OCI-LY7 (cell line): ENCODE measurements at places on chromosomes 7 and 10.

- no peak for DNase-seq
Observed at GRCh38 chr10:86827639-86828038, 71.2 kb downstream of the BMPR1A start.

GRCh38 chr7:131995324-131995723, 438.9 kb upstream of the PODXL start:
- no peak for DNase-seq

DNA sequence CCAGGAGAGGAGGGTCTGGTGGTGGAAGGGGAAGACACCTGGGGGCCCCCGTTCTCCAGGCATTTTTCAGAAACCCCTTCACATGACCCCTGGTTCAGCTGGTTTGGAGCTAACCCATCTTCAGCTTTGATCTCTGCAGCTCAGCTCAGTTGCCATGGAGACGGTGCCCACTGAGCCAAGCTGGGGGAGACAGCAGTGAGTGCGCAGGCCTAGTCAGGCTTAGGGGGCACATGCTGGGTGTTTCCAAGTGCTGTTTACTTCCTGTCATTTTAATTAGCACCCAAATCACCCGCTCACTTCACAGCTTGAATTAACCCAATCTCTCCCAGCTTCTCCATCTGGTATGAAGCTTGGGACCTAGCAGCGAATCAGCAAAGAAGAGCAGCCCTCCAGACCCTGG, 9.0 kb downstream of the SPOCK2 start:
- peak; percentile 79 for DNase-seq

GRCh38 chr10:108392286-108392685, 1227.8 kb upstream of the SORCS1 start:
- DNase-seq: no peak

DNA sequence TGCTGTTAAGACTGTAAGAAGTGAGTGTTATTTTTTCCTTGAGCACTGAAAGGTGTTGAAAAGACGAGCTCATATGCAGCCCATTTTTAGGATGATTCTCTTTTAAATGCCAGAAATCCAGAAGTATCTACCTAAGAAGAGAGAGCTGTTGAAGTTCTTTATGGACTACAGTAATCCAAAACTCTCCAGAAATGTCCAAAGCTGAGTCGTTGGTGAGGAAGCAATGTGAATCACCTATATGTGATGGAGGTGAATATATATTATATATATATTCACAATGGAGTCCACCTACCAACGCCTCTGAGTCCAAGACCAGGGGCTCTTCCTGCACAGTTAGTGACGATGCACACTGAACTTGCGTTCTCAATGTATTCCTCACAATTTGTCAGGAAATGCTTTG, 252.7 kb upstream of the PITRM1 start:
- no peak for DNase-seq

DNA sequence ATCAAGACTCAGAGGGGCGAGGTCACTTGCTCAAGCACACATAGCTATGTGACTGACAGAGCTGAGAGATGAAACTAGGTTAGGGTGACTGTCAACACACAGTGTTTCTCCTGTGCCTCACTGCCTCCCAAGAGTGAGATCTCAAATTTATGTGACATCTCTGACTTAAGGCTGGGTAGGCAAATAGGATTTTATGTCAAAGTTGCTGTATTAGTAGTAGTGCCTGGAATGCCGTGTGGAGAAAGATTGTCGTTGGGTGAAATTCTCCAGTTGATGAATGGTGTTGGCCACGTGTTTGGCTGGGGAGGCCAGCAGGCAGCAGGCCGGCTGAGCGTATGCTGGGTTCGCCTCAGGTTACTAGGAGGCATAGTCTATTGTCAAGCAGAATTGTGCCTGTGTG, 148.3 kb upstream of the BMPER start:
- DNase-seq: no peak

GRCh38 chr10:31799181-31799580, 129.4 kb downstream of the ARHGAP12 start:
- DNase-seq: no peak

GRCh38 chr10:33612551-33612950, 278.1 kb upstream of the NRP1 start:
- no peak for DNase-seq

- DNase-seq: peak; percentile 33
Observed at GRCh38 chr10:7258948-7259523, 151.8 kb downstream of the SFMBT2 start.

- DNase-seq: no peak
Observed at GRCh38 chr7:93873998-93874574, 16.5 kb downstream of the TFPI2 start.

- DNase-seq: no peak
Observed at GRCh38 chr7:137696376-137696775, 150.4 kb downstream of the DGKI start.

- no peak for DNase-seq
Observed at GRCh38 chr10:624605-625332, 64.7 kb downstream of the DIP2C start.

DNA sequence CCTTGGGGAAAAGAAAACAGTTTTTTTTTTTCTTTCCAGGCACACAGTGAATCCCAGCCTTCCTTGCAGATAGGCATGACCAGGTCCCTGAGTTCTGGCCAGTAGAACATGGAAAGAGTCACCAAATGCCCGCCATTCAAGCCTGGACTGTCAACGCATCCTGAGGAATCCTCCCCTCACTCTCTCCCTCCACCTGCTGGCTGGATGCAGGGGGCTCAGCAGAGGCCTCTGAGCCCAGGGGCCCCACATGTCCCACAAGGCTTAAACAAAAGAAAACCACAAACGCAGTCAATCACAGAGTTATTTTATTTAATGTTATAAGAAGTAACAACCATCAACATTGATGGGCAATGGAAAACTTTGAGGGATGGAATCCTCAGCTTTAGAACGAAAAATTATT, 93.1 kb downstream of the JCAD start:
- DNase-seq: no peak

GRCh38 chr7:90957883-90958282, 306.4 kb upstream of the FZD1 start:
- DNase-seq: no peak

DNA sequence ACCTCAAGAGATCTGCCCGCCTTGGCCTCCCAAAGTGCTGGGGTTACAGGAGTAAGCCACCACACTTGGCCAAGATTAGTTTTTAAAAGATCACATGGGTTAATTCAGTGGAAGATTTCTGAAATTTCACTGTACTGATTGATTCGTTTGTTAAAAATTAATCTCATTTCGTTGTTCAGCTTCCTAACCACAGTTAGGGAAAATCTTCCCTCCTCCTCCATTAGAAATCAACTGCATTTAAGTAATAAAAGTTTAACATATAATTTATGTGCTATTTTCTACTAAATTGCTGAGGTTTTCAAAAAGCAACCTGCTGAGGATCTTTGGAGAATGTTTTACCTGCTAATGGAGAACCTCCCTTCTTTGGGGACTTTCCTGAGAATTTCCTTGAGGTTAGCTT, 522.4 kb downstream of the GATA3 start:
- DNase-seq: no peak

DNA sequence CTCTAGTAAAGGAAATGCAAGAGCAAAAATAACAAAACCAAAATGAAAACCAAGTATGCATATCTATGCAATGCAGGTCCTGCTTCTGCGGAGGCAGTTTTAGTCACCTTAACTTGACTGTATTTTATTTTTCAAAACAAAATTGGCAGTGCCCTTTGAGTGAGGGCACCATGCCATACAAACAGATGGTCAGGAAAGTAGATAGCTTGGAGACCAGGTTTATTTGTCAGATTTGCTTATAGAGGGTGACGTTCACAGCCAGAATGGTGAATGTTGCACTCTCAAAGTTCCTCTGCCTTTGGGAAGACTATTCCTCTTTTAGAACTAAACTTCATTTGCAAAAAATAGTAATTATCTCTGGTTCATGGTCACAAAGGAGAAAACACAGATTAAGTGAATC, 801.9 kb downstream of the ANKRD7 start:
- no peak for DNase-seq

- no peak for DNase-seq
Observed at GRCh38 chr10:69656742-69657269, 26.8 kb downstream of the FAM241B start.

GRCh38 chr7:70694434-70694970, 437.4 kb upstream of the GALNT17 start:
- DNase-seq: peak; percentile 61

DNA sequence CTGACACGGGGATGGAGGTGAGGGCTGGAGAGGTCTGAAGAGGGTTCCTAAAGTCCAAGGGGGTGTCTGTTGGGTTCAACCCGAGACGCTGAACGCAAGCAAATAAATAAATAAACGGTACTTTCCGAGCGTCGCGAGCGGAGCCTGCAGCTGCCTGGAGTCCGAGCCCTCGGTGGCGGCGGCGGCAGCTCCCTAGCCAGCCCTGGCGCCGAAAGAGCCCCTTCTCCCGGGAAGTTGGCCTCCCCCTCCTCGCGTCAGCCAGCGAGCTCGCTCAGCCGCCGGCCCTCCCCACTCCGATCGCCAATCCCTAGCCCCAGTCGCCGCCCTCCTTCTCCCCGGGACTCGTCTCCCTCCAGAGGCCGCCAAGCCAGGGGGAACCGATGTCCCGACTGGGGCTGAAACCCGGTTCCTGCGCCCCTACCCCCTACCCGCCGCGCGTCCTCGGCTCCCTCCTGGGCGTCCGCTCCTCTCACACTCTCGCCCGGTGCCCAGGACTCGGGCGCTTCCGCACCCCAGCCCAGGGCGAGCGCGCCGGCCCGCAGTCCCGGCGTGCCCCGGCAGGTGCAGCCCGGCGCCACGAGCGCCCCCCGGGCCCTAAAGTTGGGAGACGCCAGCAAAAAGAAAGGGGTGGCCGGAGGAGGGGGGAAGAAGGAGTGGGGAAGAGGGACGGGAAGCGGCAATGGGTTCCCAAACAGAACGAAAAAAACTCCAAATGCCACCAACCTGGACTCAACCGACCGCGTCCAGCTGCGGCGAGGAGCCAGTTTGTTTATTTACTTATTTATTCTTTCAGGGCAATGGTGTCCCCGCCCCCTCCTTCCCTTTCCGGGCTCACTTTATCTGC, at the start of gene GFRA1:
TSS of gene GFRA1 (minus strand) at position 767 of the 844 bp plus-strand sequence. CDS start 1,177 bp downstream, outside the sequence.
- no peak for DNase-seq

GRCh38 chr7:36287371-36288241, 102.1 kb upstream of the ANLN start:
- peak; percentile 82 for DNase-seq

- DNase-seq: no peak
Observed at GRCh38 chr7:103119791-103120291, 29.1 kb downstream of the NAPEPLD start.

DNA sequence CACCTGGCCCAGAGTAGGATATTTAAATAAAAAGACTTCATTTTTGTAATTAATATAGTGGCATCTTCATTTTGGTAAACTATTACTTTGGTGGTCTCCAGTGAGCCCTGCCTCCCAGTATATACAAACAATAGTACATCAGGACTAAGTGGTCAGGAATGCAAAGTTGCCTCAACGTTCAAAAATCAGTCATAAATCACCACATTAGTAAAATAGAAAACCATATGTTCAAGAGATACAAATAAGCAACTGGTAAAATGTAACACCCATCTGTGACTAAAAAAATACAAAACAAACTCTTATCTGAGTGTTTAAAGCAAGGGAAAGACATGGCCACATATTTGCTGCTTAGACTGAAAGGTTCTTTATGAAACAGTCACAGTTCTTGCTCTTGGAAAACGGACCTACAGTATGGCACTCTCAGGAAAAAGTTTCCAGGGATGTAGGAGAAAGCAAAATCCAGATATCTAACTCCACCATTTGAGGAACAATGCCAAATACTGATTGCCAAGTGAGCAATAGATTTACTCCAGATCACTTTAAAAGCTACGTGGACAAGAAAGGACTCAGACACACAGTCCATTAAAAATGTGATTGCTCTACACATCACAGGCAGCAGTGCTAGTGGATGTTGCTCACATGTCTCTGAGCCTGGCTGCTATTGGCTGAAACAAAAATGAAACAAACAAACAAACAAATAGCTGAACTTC, 15.1 kb upstream of the RHOBTB1 start:
- DNase-seq: no peak

DNA sequence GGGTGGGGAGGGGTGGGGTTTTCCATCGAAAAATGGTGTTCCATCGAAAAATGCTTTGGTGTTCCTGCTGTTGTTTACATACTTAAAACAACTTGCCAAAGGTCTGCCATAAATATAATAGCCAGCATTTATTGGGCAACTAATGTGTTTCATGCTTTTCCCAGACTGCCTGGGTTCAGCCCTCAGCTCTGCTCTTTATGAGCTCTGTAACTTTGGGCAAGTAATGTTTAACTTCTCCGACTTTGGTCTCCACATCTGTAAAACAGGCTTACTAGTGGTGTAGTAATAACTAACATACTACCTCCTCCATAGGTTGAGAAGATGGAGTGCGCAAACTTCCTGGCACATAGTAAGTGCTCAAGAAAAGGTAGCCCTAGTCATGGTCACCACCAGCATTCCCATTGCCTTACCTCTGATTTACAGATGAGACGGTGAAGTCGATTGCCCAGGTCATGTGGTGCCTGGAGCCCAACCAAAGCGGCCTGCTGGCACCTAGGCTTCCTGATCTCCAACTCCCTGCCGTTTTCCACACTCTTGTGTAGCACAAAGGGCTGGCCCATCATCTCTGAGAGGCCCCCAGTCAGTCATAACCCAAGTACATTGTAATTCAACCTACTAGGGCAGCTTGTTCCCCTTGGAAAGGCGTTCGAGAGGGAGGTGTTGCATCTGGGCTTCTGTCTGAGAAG, 8.9 kb downstream of the ZMIZ1 start:
- DNase-seq: no peak

DNA sequence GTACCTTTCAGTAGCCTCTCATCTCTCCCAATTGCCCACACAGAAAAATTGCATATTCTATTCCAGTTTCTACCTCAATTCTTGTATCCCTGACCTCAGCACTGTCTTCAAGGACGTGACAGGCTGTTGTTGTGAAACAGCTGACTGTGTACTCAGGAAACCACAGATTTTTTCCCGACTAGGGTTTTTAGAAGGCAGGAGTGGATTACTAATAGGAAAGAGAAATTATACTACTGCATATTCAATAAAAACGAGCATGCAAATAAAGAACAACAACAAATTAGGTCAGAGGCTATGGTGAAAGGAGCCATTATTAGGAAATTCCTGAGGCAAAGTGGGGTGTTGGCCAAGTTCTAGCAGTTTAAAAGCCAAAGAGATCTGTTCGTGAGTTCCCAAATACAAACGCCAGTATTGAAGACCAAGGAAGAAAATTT, 93.4 kb downstream of the DOCK4 start:
- no peak for DNase-seq

GRCh38 chr7:65746398-65746669, 126.5 kb upstream of the VKORC1L1 start:
- DNase-seq: no peak

GRCh38 chr7:82109288-82109687, 334.3 kb downstream of the CACNA2D1 start:
- DNase-seq: no peak
